ENCODE measurements at places on chromosomes 7 and 10.

DNA sequence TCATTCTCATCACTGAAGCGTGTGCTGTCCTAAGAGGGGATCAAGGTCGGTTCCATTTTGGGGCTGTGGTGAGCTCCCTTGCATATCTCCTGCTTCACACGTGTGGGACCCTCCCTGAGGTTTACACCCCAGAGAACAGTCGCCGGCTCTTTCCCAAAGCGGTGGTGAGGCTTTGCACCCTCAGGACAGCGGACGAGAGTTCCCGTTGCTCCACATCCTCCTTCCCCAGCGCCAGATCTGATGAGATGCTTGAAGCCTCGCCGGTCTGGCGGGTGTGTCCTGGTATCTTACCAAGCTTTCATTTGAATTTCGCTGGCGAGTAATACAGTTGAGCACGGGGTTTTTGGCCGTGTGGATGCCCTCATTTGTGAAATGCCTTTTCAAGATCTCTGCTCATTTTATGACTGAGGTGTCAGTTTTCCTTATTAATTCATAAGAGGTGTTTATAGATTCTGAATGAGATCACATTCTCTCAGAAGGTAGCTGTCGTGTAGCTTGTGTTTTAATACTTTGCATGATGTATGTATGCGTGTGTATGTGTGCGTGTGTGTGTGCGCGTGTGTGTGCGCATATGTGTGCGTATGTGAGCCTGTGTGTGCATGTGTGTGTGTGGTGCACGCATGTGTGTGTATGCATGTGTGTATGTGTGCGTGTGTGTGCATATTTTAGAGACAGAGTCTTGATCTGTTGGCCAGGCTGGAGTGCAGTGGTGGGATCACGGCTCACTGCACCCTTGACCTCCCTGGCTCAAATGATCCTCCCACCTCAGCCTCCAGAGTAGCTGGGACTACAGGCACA lies 30.7 kb downstream of the ELFN1 start:
- no peak for DNase-seq

DNA sequence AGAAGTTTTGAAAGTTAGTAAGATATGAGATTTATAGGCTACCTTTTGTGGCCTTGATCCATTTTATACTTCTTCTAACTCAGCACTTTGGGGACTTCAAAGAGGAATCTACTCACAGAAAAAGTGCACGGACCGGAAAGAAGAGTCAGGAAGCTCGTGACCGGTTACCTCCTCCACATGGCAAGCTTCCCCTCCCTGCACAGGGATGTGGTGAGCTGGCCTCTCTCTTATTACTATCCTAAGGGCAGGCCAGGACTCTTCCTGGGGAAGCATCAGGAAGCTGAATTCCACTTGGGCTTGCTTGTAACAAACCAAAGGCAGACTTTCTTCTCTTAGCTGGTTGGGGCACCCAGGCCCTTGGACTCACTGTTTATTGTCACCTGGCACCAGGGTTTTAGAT lies 170.8 kb upstream of the GLI3 start:
- no peak for DNase-seq

GRCh38 chr7:75567948-75568595 lies 76.0 kb downstream of the SPDYE5 start:
- no peak for DNase-seq

GRCh38 chr7:98265841-98266271 lies 13.8 kb upstream of the TECPR1 start:
- DNase-seq = no peak

DNA sequence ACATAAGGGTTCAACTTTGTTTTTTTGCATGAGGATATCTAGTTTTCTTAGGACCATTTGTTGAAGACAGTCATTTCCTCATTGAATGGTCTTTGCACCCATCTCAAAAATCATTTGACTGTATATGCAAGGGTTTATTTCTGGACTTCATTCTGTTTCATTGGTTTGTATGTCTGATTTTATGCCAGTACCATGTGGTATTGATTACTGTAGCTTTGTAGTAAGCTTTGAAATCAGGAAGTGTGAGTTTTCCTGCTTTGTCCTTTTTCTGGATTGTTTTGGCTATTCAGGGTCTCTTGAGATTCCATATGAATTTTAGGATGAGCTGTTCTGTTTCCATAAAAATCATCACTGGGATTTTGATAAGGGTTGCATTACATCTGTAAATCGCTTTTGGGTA lies 63.9 kb downstream of the SND1 start:
- DNase-seq = no peak

- DNase-seq = peak; percentile 10
Measured at GRCh38 chr10:96764425-96765060, 44.2 kb upstream of the PIK3AP1 start.

DNA sequence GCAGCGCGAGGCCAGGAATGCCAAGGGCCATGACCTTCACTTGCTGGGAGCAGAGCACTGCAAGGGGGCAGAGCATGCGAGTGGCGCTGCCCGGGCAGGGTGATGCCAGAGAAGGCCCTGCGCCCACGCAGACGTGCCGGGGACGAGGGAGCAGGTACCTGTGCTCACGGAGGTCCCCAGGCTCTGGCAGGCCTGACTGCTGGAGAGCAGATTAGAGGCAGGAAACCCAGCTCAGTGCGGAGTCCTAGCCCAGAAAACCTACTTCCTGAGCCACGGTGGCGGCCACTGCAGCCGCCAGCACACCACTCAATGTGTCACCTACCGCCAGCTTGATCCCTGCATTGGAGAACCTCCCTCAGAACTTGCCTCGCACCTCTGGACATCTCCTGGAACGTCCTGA lies 148.4 kb downstream of the MAD1L1 start:
- no peak for DNase-seq

DNA sequence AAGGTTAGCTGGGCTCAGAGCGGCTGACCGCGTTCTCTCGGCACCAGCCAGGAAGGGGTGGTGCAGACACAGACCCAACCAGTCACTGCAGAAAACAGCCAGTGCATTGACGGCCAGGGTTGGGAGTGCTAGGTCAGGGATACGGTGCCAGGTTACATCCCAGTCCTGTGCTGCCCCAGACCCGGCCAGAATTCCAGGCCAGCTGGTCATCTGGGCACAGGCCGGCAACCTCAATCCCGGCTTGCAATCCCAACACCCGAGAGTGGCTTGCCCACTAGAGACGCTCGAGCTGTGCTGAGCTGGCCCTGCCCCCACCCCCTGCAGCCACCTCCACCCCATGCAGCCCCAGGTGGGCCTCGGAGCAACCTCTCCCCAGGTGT lies 3.8 kb downstream of the PRAP1 start:
- no peak for DNase-seq

GRCh38 chr7:46810986-46811385 lies 770.9 kb downstream of the TNS3 start:
- DNase-seq = no peak

GRCh38 chr7:133796782-133797745 lies 330.1 kb upstream of the LRGUK start:
- peak; percentile 89 for DNase-seq

GRCh38 chr7:26348234-26348851 lies 56.7 kb downstream of the SNX10 start:
- DNase-seq = peak; percentile 63

DNA sequence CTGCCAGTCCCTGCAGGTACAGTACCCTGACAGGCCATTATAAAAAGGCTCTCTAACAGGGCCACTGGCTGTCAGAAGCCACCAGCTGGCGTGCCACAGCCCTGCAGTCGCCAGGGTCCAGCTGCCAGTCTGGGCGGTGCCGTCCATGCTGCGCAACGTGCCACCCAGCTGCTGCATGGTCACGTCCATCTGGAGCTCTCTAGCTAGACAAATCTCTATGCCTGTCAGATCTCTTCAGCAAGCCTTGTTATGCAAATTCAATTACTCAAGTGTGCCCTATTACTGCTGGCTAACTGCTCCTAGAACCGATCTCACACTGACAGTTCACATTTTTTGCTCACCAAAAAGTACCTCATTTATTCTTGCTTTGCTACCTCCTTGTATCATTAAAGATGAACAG lies 75.9 kb downstream of the HIBADH start:
- peak; percentile 96 for DNase-seq

- no peak for DNase-seq
Measured at GRCh38 chr10:48389846-48390557, 83.5 kb downstream of the MAPK8 start.

DNA sequence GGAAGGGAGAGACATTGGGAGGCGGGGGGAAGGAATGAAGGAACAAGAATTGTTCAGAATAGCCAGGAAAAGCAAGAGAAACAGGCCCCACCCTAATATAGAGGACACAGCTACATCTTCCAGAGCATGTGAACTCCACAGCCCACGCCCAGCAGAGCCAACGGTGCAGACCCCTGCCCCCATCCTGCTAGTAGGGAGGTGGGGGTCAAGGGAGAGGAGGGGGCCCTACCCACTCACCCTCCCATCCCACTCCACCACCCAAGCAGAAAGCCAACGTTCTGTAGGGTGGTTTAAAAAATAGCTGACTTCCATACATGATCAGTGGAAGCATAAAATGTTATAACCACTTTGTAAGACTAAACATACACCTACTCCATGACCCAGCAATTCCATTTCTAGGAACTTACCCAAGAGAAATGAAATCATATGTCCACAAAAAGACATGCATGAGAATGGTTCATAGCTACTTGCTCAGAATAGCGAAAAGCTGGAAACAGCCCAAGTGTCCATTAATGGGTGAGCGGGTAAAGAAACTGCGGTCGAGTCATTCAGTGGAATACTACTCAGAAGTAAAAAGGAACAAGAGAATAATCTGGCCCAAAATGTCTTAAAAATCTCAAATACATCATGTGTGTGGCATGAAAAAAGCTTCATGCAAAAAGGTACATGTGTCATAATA lies 31.8 kb downstream of the CTBP2 start:
- no peak for DNase-seq

DNA sequence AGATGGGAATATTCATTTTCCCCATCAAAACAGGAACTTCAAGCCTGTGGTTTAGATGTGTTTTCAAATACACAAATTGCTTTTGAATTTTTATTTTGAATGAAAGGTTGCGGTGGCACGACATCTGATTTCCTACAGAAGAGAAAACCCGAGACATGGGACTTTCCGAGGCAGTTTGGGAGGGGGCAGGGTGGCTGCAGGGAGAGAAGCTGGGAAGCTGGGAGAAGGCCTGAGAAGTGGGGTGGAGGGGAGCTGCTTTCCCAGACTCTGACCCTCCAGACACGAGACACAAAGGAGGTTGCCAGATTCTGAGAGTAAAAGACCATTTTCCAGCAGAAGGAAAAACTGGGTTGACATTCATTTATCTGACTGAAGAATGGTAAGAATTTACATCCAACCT lies 19.6 kb downstream of the TMEM176A start:
- DNase-seq = no peak

GRCh38 chr7:42677751-42678699 lies 233.8 kb downstream of the C7orf25 start:
- no peak for DNase-seq

DNA sequence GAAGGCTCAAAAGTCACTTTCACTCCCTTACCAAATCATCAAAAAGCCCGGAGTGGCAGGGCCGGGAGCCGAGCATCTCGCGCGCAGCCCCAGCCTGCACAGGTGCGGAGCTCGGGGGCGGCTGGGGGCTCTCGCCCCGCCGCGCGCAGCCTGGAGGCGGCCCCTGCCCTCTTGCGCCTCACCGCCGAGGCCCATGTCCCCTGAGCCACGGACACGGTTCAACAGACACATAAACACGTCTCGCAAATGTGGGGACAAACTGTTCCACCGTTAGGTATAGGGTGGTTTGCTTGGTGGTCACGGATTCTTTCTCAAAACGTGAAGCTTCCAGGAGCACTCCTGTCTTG lies 700 bp downstream of the GSAP start:
- DNase-seq = peak; percentile 64

GRCh38 chr10:122508021-122508420 lies 46.7 kb downstream of the HTRA1 start:
- DNase-seq = no peak

- DNase-seq = no peak
Measured at GRCh38 chr7:95334447-95334846, 10.1 kb upstream of the PON1 start.

DNA sequence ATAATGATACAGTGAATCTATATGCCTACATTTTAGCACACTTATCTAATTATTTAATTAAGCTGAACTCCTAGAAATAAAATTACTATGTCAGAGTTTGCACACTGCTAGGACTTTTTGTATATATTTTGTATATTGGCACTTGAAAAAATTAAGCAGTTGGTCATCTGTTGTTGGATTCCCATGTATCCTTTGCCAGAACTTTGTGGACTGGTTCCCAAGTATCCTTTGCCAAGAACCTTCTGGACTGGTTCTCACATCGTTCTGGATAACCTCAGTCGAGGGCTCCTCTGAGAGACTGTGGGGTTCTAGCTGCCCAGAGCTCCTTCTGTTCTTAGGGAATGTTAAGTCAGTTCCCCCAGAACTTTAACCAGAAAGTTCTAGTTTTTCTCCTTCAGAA lies 108.8 kb upstream of the IFRD1 start:
- no peak for DNase-seq

- no peak for DNase-seq
Measured at GRCh38 chr7:18770822-18771221, 275.3 kb downstream of the HDAC9 start.

- DNase-seq = peak; percentile 72
Measured at GRCh38 chr10:116669832-116670644, 49.3 kb downstream of the PNLIPRP2 start.

GRCh38 chr10:4086131-4086898 lies 301.3 kb upstream of the KLF6 start:
- no peak for DNase-seq

GRCh38 chr7:158491094-158491493 lies 96.5 kb downstream of the PTPRN2 start:
- no peak for DNase-seq

DNA sequence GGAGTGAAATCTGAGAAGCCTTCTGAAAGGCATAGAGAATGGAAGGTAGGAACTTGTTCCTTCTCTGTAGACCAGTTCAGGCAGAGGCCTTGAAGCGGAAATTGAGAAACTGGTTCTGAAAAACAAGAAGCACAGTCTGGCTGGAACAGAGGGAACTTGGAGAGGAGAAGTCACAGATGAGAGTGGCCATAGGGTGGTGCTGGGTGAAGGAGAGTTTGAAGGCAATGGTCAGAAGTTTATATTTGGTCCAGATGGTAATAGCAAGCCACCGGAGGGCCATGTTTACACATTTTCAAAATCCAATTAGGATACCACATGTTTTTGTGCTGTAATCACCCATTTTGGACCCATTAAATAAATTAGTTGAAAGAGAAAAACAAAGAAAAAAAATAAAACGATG lies 692.5 kb downstream of the INHBA start:
- DNase-seq = peak; percentile 34

DNA sequence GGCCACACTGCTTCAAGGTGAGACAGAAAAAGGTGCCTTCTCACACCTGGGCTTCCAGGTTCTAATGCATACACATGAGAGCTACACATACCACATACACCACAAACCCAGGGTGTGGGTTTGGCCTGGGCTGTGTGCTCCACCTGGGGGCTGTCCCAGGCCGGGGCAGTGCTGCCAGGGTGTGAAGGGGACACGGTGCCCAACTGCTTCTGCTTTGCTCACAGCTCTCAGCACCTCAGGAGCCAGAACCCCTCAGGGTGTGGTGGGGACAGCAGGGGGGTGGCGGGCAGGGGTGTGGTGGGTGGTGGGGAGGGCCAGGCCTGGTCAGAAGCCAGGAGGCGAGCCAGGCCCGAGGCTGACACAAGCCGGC lies 51.1 kb downstream of the TMEM209 start:
- DNase-seq = no peak

Data from NCI-H69 (cell line).